Fibroblast of skin of right biceps (primary cell): ENCODE measurements at places on chromosomes 7 and 10.
A peak's percentile ranks its signal among the peaks of the same experiment; 100 is the strongest.

DNA sequence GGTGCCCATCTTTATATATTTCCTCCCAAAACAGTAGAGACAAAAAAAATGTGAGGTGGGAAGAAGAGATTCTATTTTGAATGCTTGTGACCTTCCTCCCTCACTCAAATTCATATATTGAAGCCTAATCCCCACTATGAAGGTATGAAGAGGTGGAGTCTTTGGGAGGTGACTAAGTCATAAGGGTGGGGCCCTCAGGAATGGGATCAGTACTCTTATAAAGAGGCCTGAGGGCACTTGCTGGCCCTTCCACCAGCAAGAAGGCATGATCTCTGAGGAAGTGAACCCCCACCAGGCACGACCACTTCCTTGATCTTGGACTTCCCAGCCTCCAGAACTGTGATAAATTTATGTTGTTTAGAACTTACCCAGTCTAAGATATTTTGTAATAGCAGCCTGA, 517.2 kb upstream of the CNTNAP2 start:
- no peak for DNase-seq

DNA sequence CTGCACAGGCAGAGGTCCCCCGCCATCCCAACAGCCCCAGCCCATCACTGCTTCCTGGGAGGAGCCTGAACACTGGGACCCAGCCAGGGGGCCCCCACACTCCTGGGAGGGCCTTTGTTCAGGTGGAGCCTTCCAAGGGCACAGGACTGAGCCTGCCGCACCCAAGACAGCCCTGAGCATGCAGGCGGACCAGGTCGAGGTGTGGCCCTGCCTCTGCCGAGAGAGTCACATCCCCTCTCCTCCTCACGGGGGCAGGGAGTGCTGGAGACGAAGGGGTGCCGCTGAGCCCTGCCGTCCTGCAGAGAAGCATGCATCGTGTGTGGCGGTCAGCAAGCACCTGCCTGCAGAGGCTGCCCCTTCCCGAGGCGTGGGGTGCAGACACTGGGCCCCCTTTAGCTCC, 7.3 kb upstream of the MAFK start:
- DNase-seq = no peak

GRCh38 chr10:125134916-125135770, 25.2 kb downstream of the CTBP2 start:
- DNase-seq = peak; percentile 26

GRCh38 chr7:107210400-107210799, 41.6 kb downstream of the HBP1 start:
- DNase-seq = no peak

DNA sequence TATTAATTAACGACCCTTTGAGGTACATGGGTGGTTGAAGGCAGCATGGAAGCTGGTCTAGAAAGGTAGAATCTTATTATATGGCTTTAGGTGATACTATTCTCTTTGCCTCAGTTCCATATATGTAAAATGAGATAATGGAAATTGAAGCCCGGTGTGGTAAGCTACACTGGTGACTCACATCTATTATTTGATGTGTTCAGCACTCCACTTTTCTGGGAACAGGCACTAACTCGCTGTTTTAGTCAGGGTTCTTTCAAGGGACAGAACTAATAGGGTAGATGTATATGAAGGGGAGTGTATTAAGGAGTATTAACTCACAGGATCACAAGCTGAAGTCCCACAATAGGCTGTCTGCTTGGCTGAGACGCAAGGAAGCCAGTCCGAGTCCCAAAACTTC, 4.4 kb upstream of the TRUB1 start:
- DNase-seq = peak; percentile 40

- no peak for DNase-seq
Observed at GRCh38 chr7:613442-614140, 93.9 kb upstream of the PDGFA start.

DNA sequence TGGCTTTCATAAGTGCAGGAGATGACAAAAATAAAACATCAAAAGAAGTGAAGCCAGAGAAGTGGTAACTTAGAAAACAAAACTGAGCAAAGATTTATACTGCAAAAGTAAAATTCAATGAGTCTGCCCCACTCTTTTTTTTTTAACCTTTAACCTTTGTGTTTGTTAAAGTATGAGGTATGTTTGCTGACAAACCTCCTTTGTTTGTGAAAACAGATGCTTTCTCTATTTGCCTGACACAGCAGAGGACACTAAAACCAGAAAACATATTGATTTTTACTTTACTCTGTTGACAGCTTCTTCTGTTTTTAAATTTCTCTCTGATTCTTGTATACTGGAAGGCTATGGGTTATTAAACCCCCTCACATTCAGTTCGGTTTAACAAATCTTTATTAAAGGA, 57.6 kb downstream of the SGMS1 start:
- DNase-seq = no peak

GRCh38 chr10:97943294-97943693, 87.1 kb downstream of the CRTAC1 start:
- DNase-seq = no peak

DNA sequence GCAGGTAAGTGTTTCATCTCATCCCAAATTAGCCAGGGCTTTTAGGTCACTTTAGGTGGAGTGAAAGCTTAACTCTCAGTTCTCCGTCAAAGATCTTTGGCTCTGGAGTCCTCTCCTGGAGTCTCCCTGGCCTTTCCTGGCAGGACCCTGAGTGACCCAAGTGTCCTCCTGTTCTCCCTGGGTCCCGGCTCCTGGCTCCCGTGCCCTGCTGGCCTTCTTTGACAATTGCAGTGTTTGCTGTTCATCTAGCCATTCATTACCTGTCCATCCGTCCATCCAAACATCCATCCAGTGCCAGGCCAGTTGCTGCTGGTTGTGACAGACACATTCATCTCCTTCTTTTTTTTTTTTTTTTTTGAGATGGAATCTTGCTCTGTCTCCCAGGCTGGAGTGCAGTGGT, 6.2 kb upstream of the TPST1 start:
- no peak for DNase-seq

- peak; percentile 78 for DNase-seq
Observed at GRCh38 chr7:121076350-121077164, 88.0 kb downstream of the CPED1 start.

DNA sequence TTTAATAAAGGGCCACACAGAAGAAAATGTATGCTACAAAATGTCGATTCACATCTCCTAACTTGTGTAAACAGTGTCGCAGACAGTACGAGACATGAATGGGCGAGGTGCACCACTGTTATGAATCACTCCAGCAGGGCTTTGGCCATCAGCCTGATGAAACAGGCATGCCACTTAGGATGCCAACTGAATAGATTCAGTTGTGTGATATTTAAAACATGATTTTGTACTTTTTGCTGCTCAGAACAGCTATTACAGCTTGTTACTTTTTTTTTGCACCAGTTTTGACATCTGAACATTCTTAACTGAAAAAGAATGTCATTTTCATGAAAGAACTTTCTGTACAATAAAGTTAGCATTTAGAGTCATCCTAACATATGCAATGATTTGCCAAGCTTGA, 138.1 kb downstream of the VTI1A start:
- peak; percentile 51 for DNase-seq

DNA sequence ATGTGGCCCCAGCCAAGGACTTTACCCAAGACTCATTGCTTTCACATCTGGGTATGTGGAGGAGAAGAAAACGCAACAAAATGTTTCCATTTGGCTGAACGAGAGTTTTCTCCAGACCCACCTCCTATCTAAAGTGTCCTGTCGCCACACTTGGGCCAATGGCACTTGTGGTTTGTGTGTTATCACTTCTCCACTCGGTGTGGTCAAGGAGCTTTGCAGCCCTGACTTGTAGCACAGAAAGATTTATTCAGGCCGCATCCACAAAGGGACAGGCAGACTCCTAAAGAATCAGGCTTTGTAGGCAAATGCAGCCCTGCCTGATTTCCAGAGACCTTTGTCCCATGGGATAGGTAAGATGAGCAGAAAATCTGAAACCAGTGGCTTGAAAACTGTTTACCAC, 12.8 kb upstream of the LRRC4 start:
- DNase-seq = no peak

DNA sequence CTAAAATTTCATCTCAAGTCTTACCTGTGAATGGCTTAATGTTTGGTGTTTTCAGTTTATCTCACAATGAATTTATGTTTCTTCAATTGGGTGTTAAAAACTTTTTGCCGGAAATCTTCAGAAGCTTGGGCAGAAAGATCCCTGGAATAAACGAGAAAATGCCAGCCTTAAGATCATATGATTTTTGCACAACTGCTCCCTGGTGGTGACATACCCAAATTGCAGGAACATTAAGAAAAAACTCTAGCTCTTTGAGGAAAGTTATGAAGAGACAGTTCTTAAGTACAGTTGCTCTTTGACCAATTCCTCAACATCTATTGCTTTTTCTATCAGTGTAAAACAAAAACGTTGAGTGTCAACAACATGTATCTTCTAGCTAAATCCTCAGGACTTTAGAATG, 48.2 kb upstream of the CREB5 start:
- DNase-seq = no peak

- no peak for DNase-seq
Observed at GRCh38 chr7:142787034-142787768, 16.4 kb downstream of the PRSS2 start.

- no peak for DNase-seq
Observed at GRCh38 chr7:48388911-48389310, 217.7 kb downstream of the ABCA13 start.

- no peak for DNase-seq
Observed at GRCh38 chr10:4453950-4454349, 372.1 kb upstream of the AKR1E2 start.

GRCh38 chr7:8699875-8700624, 266.6 kb downstream of the NXPH1 start:
- no peak for DNase-seq

DNA sequence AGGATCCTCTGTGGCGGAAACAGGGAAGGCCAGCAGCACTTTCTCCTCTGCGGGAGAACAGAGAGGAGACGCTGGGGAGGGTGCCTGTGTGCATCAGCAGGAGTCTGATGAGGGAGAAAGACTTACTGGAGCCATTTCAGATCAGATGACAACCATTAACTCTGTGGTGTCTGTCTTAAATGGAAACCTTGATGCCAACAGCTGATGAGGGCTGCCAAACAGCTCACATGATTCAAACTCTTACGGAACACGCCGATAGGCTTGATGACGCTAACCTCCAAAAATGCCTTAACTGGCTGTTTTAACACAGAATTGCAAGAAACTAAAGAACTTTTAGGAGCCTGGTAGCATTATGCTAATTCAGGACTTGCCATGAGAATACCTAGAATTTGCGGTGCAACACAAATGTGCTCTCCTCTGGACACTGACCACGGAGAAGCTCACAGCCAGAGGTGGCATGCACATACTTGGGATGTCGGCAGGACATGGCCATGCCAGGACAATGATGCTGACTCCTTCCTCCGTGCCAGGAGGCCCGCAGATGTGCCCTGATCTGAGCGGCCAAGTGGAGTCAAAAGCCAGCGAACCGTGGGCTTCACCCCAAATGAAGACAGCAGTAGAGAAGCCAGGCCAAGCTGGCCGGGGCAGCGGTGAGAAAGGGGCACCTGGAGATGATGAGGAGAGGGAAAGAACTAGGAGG, 154.9 kb downstream of the ZMYND11 start:
- peak; percentile 66 for DNase-seq

- DNase-seq = peak; percentile 69
Observed at GRCh38 chr7:1922071-1922869, 252.2 kb downstream of the ELFN1 start.
